ENCODE measurements at places on chromosomes 6 and 20.

- no peak for DNase-seq
Measured at GRCh38 chr6:157561929-157562810, 181.2 kb downstream of the ZDHHC14 start.

- DNase-seq = no peak
Measured at GRCh38 chr6:16058201-16058928, 70.5 kb upstream of the MYLIP start.

- no peak for DNase-seq
Measured at GRCh38 chr6:41174610-41175009, 11.7 kb upstream of the TREM2 start.

DNA sequence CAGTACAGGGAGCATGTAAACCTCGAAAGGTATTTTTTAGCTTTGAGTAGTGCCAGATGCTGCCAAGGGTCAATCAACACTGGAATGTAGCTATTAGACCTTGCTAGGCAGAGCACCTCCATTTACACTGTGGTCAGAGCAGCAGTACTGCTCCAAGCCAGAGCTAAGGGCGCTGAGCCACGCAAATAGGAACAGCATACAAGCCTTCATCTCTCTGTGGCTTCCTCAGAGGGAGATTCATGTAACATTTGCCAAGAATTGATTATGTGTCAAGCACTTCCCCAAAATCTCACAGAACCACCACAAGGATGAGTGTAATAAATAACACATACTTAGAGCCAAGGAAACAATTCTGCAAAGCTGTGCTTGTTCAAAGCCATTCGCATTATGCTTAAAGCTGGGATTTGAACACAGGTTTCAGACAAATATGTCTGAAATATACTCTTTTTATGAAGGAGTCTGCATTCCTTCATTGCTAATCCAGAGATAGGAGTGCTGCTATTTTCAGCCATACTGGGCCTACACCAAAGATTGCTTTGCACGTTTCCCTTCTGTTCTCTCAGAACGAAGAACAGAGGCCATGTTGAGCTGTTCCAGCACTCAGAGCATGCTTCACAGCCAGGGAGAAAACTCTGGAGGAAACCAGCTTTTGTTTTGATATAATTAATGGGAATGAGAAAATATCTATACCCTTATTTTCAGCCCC, 97.7 kb downstream of the SLC16A10 start:
- no peak for DNase-seq

GRCh38 chr20:18030020-18030419, 27.7 kb downstream of the OVOL2 start:
- DNase-seq = no peak

DNA sequence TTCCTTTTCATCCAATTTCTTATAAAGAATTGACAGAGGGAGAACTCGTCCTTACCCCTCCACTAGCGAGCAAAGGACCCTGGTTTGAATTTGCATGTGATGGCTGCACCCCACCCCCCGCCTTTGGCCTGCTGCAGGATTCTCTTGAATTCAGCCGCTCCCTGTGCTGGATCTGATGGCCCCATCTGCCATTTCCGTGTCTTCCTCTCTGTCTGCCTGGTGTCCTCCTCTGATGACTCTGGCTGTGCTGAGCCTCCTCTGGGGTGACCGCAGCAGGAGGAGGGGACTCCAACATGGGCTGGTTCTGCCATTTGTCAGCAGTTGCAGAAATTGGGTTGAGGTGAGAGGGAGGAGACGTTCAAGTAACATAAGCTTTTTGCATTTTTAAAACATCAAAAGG, 188.8 kb downstream of the DLL1 start:
- no peak for DNase-seq

GRCh38 chr6:39530201-39530759, 194.9 kb downstream of the KIF6 start:
- no peak for DNase-seq

- no peak for DNase-seq
Measured at GRCh38 chr6:156729248-156729647, 47.9 kb upstream of the ARID1B start.

DNA sequence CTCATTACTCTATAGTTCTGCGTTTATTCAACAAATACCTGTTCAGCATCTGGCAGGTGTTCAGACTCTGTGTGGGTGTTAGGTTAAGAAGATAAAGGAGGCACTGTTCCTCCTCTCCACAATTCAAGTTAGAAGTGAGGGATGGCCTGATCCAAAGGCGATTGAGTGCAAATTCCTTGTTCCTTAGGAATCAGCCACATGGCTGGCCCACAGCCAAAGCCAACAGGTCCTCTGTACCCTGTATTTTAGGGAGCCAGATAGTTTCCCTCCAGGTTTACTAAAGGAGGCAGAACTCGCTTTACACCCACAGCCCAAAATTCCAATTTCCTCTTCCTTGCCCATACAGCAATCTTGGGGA, 5.0 kb upstream of the CD40 start:
- no peak for DNase-seq
